ENCODE measurements at places on chromosomes 4 and X.

DNA sequence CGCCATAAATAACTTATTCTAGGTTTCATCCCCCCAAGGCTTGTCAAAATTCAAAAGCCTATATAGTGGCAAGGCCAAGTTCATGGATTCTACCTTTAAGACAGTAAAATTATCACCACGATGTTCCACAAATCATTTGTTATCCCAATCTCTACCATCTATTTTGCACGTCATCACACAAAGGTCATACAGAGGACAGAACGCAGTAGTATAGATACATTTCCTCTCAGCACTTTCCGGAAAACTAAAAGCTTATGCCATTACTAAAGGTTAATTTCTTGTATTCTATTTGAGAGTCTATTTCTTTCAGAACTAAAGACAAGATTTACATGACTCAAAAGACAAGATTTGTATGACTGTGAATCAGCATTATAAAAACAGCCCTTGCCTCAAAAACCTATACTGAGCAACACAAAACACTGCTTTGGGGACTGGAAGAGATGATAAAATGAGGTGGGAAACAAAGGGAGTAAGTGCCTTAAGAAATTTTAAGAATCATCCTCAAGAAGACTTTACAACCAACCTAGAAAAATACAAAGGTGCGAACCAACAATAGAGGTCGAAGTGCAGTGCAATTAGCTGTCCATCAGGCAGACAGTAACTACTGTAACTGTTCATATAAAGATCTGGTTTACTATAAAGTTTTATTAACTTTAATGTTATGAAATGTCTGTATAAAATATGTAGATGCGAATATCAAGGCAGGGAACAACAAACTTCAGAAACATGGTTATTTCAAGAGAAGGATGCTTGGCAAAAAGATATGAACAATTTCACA is 7.6 kb downstream of the UBE2D3 start:
- no peak for DNase-seq

GRCh38 chr4:42608551-42608950 is 48.4 kb downstream of the ATP8A1 start:
- DNase-seq: no peak

GRCh38 chrX:40157228-40158035 is 59.7 kb upstream of the BCOR start:
- DNase-seq: no peak

DNA sequence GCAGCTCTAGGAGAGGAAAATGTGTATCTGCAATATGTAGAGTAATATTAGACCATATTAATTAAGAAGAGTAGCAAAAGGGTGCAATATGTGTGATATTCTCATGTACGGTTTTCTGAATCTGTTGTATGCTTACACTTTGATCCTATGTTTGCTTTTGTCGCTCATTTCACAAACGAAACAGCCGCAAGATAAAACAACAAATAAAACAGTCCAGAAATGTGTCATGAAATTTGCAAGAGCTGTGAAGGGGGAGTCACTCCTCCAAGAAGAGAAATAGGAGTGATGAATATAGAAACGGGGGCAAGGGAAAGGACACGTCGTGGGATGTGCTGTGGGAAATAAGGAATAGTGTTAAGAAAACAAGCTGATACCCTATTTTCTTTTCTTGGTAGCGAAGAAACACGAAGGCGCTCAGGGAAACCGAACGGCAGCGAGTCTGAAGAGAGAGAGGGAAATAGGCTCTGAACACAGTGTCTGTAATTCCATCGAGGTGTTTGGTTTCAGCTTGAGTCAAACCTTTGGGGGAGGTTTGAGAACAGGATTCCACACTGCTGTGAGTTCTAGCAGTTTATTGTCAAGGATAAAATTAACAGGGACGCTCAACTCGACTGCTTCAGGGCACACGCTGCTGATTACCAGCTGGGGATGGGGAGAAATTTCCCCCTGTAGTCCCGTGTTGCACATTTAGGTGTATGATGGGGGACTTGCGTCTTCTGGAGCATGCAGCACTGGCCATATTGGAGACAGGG is 595.6 kb upstream of the TENM3 start:
- no peak for DNase-seq

DNA sequence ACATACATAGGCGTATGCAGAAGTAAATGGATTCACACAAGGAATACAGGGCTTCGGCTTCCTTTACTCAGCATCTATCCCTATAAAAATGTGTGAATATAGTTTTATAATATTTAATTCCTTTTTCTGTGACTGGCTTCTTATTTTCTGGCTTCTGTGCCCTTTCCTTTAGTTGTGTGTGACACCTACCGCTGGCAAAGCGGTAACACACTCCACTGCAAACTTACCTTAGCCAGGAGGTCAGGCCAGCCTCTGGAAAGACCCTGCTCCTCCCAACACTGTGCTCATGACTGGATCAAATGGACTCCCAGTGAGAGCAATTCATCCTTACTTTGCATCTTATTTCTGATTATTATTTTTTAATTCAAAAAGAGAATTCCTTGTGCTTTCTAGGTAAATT is 244.2 kb downstream of the ANK2 start:
- no peak for DNase-seq

DNA sequence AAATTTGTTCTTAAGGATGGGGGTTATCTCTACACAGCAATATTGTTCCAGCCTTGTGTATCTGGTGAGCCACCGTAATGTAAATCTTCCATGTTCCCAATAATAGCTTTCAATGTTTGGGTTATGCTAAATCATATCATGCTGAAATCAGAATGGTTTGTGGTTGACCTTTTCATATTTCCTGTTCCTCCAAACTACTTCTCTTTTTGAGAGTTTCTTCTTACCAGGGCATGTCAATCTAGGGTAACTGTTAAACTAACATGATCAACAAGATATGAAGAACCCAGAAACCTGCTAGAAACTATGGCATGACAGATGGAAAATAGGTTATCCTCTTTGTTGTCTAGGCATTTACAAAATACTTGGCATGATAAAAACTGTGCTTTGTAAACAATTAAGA is 22.0 kb downstream of the TNMD start:
- DNase-seq: no peak

- DNase-seq: no peak
Measured at GRCh38 chr4:31678356-31678755, 958.2 kb downstream of the PCDH7 start.

GRCh38 chrX:43314525-43314924 is 341.6 kb upstream of the MAOA start:
- no peak for DNase-seq

DNA sequence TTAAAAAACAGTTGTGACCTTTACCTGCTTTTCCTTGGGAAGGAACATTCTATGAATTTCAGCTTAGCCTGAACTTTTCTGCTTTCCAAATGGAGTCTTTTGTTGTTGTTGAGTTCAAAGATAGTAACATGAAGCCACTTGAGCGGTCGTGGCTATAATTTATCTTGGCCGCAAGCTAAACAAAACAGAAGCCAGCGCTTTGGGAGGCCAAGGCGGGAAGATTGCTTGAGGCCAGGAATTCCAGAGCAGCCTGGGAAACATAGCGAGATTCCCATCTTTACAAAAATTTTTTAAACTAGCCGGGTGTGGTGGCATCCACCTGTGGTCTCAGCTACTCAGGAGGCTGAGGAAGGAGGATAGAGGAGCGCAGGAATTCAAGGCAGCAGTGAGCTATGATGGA is 29.9 kb downstream of the TKTL1 start:
- DNase-seq: no peak

DNA sequence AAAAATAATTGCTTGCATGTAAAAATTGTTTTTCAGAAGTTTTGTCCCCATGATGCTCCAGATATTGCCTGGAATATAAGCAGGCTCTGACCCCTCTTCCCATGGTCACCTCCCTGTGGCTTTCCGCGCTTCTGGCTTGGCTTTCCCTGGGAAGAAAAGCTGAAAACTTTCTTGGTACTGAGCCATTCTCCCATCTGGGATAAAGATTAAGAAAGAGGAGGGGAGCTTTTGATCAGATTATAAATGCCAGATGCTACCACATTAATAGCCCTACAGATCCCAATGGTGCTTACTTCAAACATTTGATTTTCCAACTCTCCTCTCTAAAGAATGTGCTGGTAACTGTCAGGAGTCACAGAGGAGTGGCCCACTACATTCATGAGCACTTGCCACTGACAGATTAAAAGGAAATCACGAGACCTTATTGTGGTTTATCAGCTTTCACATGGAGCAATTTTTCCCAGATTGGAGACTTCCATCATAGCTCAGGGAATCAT is 54.4 kb upstream of the GAB1 start:
- DNase-seq: no peak

GRCh38 chrX:10634392-10635161 is 14.2 kb upstream of the MID1 start:
- DNase-seq: no peak

GRCh38 chr4:186169945-186170802 is 21.2 kb upstream of the CYP4V2 start:
- no peak for DNase-seq

DNA sequence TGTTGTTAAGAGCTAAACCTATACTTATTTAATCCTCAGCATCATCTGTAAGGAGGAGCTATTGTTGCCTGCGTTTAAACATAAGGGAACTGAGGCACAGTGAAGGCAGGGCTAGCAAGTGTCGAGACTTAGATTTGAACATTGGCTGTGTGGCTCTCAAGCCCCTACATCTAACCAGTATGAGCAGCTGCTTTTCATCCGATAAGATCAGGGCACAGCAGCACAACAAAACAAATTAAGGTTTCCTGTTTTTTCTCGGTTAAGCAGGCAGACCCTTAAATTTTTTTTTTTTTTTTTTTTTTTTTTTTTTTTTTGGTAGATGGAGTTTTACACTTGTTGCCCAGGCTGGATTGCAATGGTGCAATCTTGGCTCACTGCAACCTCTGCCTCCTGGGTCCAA is 35.6 kb downstream of the RAB40A start:
- DNase-seq: no peak

DNA sequence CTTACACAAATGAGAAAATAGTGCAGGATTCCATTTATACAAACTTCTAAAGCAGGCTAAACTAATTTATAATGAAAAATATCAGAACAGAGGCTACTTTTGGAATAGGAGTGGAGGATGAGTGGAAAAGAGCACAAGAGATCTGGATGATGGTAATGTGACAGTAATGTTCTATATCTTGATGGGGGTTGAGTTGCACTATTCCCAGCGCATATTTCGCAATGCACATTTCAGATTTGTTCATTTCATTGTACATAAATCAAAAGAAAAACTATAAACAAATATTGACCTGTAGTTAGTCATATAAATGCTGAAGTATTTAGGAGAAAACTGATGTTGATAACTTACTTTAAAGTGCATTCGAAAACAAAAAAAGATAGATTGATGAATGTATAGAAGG is 177.0 kb upstream of the MAOA start:
- DNase-seq: no peak

GRCh38 chr4:168914095-168914494 is 96.0 kb downstream of the CBR4 start:
- no peak for DNase-seq

DNA sequence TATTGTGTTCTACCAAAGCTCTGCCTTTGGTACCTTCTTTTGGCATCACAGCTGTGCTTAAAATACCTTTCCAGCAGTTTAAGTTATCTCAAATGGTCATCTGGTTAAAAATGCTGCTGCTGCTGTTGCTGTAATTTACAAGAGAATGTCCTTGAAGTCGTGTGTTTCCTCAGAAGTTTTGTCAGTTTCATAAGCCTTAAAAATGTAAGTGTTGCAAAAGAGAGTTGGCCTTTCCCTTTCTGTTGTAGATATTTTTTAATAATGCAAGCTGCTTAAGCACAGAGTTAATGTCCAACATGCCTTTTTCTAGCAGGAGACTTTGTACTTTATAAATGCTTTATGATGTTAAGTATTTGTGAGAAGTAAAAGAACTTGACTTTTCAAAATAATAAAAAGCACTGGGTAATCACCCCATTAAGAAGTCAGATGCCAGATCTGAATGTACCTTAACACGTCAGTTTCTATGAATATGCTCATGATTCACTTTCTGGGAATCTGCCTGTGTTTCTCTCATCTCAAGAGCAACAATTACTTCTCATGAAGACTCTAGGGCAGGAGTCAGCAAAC is 35.3 kb upstream of the TENM3 start:
- DNase-seq: no peak

DNA sequence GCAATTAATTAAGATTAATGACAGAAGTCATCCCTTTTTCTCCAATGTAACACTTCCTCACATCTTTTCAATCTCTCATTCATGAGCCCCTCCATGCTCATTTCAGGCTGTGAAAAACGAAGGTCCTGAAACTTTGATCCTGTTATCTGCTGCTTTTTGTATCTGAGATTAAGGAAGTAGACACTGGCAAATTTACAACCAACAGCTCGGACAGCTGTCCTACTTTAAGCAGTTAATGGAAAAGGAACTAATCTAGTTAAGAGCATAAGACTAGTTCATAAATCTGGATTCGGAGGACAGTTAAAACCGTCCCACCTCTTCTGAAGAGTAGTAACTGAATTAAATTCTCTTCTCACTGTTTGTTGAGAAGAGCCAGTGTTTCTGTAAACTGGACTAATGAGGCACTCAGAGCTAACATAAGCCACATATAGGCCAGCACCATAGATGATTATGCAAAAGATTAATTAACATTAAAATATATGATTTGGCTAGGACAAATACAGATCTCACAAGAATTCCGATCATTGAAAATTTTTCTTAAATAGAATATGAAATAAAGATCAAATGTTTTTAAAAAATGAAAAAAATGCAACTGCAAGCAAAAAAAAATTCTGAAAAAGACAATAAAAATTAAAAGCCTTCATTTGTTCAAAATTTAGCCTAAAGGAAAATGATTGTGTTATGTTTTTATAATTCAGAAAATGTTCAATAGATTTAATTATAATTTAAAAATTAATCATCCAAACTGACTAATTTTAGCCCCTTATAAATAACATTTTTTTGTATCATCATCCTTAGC is 114.4 kb downstream of the ANTXR2 start:
- DNase-seq: no peak

DNA sequence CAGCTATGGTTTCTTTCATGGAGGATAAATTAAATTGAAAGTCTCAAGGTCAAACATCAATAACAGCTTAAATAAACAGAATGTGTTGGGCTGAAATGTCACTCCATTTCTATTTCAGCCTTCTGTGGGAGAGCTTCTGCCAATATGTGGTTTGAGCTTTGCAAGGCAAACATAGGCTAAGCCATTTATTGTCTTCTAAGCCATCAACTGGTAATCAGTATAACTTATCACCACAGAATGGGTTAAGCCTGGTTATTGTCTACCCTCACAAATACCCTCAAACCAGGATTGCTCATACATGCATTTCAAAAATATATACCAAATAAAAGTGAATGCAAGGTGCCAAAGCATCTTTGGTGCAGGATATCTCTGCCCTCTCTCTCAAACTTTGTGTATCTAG is 52.7 kb downstream of the GABRB1 start:
- no peak for DNase-seq

GRCh38 chr4:81919223-81919622 is 447.5 kb upstream of the RASGEF1B start:
- DNase-seq: no peak

Data from activated CD4-positive, CD25-positive, alpha-beta regulatory T cell (primary cell).